ENCODE measurements at places on chromosomes 11 and 22. TPM values are rescaled to one million over a fixed set of nuclear protein-coding genes. Genes with fewer than 3 reads are reported as not detected.

ART1 gene
- polyA plus RNA-seq, result not detected

NTM gene
- polyA plus RNA-seq, result 92.8 TPM

TSPAN32 gene
- not detected for polyA plus RNA-seq

NDUFS8 gene
- 339 TPM for polyA plus RNA-seq

MS4A10 gene
- polyA plus RNA-seq, result not detected

RTCB gene
- 76.8 TPM for polyA plus RNA-seq

P2RY6 gene
- 0.49 TPM for polyA plus RNA-seq

TMEM126A gene
- polyA plus RNA-seq, result 28.8 TPM

OR51E2 gene
- 0.12 TPM for polyA plus RNA-seq

C11orf97 gene
- not detected for polyA plus RNA-seq

MUC5B gene
- polyA plus RNA-seq, result not detected

MMP8 gene
- polyA plus RNA-seq, result not detected

ARHGAP20 gene
- polyA plus RNA-seq, result 0.90 TPM

FIBIN gene
- polyA plus RNA-seq, result 6.6 TPM

GLYAT gene
- polyA plus RNA-seq, result not detected

NXPE1 gene
- polyA plus RNA-seq, result not detected

C22orf15 gene
- not detected for polyA plus RNA-seq

DDX17 gene
- polyA plus RNA-seq, result 88.0 TPM

NAT10 gene
- polyA plus RNA-seq, result 17.4 TPM

OR4C46 gene
- polyA plus RNA-seq, result not detected

SLC22A12 gene
- polyA plus RNA-seq, result not detected

FOLR2 gene
- 13.7 TPM for polyA plus RNA-seq

CRYBA4 gene
- polyA plus RNA-seq, result not detected

NCF4 gene
- polyA plus RNA-seq, result 1.3 TPM

PKNOX2 gene
- 6.4 TPM for polyA plus RNA-seq

MIAT gene
- polyA plus RNA-seq, result 12.9 TPM

KDM4D gene
- polyA plus RNA-seq, result 1.1 TPM

MS4A6A gene
- 9.8 TPM for polyA plus RNA-seq

OR51B2 gene
- not detected for polyA plus RNA-seq
